Type B pancreatic cell (in vitro differentiated cells): ENCODE measurements at places on chromosomes 4 and X. TPM values are rescaled to one million over a fixed set of nuclear protein-coding genes. Genes with fewer than 3 reads are reported as not detected.
A peak's percentile ranks its signal among the peaks of the same experiment; 100 is the strongest.

- H3K4me1 ChIP-seq = no peaks in the 10 kb centered on the region
- no peak overlapping the region for H3K4me3 ChIP-seq
- H3K27ac ChIP-seq = no peak overlapping the region
- no peaks in the 10 kb centered on the region for H3K36me3 ChIP-seq
- no peaks in the 10 kb centered on the region for H3K27me3 ChIP-seq
- no peak for DNase-seq
Measured at GRCh38 chrX:13440176-13440575, 120.3 kb upstream of the ATXN3L start.

DNA sequence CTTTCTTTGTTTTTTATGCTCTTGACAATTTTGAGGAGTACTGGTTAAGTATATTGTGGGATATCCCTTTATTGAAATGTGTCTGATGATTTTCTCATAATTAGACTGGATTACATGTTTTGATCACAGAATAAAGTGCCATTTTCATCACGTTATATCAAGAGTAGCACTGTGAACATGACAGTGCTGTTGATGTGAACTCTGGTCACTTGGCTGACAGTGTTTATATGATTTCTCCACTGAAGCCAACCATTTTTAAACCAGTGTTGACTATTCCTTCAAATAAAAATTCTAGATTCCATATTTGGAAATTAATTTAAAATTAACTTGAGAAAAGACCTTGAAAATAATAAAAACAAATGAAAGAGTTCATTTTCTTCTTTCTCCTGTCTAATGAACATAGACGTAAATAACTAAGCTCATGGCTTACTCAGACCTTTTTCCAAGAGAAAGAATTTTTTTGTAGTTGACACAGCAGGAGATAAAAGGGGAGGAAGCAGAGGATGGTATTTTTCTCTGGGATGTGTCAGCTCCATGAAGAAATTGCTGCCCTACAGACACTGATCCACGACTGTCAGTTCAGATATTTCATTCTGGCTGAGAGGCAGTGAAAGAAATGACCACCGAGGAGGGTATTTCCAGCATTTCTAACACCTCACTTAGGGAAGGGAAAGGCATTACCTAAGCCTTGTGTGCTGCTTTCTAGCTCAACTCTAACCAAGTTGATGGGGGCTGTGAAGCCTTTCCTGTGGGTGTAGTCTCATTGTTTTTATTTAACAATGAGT is 150.9 kb upstream of the ANK2 start:
- peaks cover 24% of the 10 kb centered on the region for H3K4me1 ChIP-seq
- H3K27me3 ChIP-seq = no peaks in the 10 kb centered on the region
- no peak overlapping the region for H3K4me3 ChIP-seq
- DNase-seq = no peak

DNA sequence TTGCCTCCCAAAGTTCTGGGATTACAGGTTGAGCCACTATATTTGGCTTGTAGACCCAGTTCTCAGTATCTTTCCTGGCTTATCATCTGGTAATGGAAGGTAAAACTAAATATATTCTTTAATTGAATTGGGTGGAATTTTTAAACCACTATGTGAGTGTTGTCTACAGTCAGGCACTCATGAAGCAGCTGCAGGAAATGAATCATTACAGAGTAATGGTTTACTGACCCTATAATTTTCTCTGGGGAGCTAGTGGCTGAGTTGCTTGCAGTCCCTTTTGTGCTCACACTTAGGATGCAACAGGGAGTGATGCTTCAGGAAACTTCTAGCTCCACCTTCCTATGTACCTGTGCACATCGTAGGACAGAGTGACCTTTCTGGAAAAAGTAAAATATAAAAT is 4.1 kb upstream of the UGT2B7 start:
- H3K27ac ChIP-seq = no peak overlapping the region
- no peaks in the 10 kb centered on the region for H3K27me3 ChIP-seq
- H3K4me3 ChIP-seq = no peak overlapping the region
- H3K4me1 ChIP-seq = peaks cover 10% of the 10 kb centered on the region
- no peaks in the 10 kb centered on the region for H3K36me3 ChIP-seq

GRCh38 chr4:108982402-108983185 is 219.7 kb upstream of the ETNPPL start:
- no peak overlapping the region for H3K4me3 ChIP-seq
- no peaks in the 10 kb centered on the region for H3K36me3 ChIP-seq
- peaks cover 5% of the 10 kb centered on the region for H3K27me3 ChIP-seq
- no peak for DNase-seq

DNA sequence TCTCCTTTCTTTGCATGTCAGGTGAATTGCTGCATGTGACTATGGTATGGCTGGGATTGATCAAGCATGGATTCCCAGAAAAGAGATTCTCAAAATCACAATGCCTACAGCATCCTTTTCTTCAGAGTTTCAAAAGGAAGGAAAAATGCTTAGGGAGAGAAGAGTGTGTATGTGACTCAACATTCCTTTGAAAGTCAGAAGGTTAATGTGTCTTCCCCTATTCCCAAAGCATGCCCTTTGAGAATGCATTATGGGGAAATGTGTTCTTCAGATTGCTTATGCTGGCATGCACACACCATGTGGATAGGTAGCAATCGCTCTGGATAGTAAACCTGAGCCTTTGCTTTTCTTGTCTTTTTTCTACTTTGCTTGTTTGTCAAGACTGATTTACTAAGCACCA is 78.5 kb downstream of the ELOVL6 start:
- no peaks in the 10 kb centered on the region for H3K27me3 ChIP-seq
- no peak for DNase-seq
- peaks cover 24% of the 10 kb centered on the region for H3K36me3 ChIP-seq
- H3K27ac ChIP-seq = peak overlapping the region; percentile 86
- peaks cover 10% of the 10 kb centered on the region for H3K4me1 ChIP-seq
- peak overlapping the region; percentile 71 for H3K4me3 ChIP-seq

GRCh38 chr4:20358110-20358509 is 106.4 kb downstream of the SLIT2 start:
- H3K4me3 ChIP-seq = no peak overlapping the region
- no peak overlapping the region for H3K27ac ChIP-seq
- H3K27me3 ChIP-seq = no peaks in the 10 kb centered on the region
- H3K4me1 ChIP-seq = peaks cover 36% of the 10 kb centered on the region

DNA sequence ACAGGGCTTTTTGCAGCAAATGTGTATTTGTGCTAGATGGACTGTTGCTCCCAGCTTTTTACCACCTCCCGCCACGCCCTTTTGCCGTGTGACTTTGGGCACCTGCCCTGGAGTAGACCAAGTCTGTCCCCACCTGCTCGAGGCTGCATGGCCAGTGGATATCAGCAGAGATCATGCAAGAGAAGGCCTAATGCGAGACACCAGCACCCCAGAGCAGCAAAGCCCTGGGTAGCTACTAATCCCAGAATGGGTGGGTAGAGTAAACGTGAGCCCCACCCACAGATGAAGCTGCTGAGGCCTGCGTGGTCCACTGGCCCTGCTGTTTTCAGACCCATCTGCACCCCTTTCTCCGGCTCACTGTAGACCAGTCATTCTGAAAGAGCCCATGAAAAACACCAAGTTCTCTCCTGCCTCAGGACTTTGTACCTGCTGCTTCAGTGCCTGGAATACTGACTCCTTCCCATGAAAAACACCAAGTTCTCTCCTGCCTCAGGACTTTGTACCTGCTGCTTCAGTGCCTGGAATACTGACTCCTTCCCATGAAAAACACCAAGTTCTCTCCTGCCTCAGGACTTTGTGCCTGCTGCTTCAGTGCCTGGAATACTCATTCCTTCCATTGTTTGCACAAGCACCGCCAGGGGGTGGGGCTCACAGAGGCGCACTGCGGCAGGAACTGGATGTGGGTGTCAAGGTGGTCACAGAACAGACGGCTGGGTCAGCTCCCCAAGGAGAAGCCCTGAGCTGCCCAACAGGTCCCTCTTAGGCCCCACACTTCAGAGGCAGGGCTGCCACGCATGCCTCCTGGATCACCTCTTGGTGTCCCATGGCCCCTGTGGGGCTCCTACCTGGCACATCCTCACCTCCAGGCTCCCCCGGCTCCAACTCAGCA is 5.1 kb upstream of the TNIP2 start:
- H3K36me3 ChIP-seq = no peaks in the 10 kb centered on the region
- DNase-seq = no peak
- H3K27ac ChIP-seq = peak overlapping the region; percentile 0
- no peak overlapping the region for H3K4me3 ChIP-seq

DNA sequence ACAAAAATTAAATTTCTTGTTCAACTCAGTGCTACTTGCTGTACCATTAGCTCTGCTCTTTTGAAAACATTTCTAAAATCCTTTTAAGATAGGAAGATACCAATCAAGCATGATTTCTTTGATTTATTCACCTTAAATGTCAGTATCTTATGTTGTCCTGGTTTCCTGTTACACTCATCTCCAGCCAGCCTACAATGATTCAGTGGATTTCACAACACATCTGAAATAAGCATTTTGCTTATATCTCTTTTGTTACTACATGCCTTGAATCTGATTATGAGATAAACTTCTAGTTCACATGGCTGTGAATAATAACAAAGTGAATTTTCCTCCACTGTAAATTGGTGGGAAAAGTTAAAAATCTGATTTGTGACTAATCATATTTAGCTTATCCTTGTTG is 112.5 kb upstream of the BMP3 start:
- H3K4me1 ChIP-seq = no peaks in the 10 kb centered on the region
- DNase-seq = no peak
- H3K27me3 ChIP-seq = peaks cover 4% of the 10 kb centered on the region
- no peaks in the 10 kb centered on the region for H3K36me3 ChIP-seq
- H3K4me3 ChIP-seq = no peak overlapping the region

GRCh38 chr4:138749303-138749702 is 266.3 kb upstream of the NOCT start:
- H3K36me3 ChIP-seq = peaks cover 4% of the 10 kb centered on the region
- peaks cover 10% of the 10 kb centered on the region for H3K4me1 ChIP-seq

DNA sequence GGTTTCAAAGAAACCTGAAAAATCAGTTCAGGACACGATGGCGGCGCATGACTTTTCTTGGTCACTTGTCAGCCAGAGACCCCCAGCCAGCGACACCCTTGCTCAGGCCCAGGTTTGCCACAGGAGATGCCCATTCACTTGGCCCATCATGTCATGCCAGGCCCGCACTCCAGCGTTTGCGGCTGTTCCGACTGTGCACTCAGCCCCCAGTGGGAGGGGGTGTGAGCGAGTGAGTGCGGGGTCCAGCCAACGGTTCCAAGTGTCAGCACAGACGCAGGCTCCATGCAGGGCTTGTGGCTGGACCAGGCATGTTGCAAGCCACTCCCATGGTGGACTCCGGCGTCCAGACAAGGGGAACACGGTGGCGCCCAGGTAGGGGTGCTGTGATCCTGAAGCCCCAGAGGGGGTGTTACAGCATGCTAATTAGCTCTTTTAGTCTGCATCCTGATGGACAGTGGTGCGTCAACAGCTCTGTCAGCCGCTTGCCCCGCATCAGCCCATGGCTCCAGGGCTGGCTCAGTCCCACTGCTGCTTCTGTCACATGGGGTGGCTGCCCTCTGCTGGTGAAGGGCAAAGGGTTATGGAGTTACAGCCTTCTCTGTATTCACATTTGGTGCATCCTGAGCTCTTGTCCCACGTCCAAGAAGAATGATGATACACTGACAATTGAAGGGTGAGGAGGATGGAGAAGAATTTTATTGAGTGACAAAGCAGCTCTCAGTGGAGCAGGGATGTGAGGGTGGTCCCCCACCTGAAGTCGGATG is 3.7 kb upstream of the MAEA start:
- H3K36me3 ChIP-seq = no peaks in the 10 kb centered on the region
- no peaks in the 10 kb centered on the region for H3K27me3 ChIP-seq
- no peak for DNase-seq
- no peak overlapping the region for H3K27ac ChIP-seq

DNA sequence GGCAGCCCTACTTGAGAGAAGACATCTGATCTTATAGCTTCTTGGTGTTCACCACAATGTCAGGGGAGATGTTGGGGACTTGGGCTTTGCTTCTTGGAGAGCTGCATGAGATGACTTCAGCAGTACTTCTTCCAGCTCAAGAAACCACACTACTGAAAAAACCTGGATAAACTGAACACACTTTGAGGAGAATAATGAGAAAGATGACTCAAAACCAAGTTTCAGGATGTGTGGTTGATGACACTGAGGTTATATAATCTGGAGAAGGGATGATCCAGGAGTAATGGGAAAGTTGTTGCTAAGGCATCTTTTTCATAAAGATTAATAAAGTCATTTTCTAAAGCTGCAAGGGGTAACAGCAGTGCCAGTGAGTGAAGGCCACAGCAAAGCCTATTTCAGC is 58.4 kb upstream of the PNPLA4 start:
- H3K36me3 ChIP-seq = peaks cover 4% of the 10 kb centered on the region
- no peak overlapping the region for H3K27ac ChIP-seq
- peaks cover 8% of the 10 kb centered on the region for H3K27me3 ChIP-seq
- H3K4me3 ChIP-seq = no peak overlapping the region

GRCh38 chr4:20062054-20062453 is 189.7 kb upstream of the SLIT2 start:
- DNase-seq = no peak
- H3K27me3 ChIP-seq = peaks cover 22% of the 10 kb centered on the region

The KLF3 gene
- total RNA-seq = 62.0 and 106 TPM in 2 replicates

The GAGE13 gene
- total RNA-seq = not detected in 2 replicates

The GEMIN8 gene
- total RNA-seq = 18.7 and 19.8 TPM in 2 replicates

The SMIM10 gene
- 0.64 and 0.65 TPM in 2 replicates for total RNA-seq
